ENCODE measurements at places on chromosomes 4 and X.

GRCh38 chrX:40653535-40653934 is 6.2 kb upstream of the CXorf38 start:
- DNase-seq: no peak

GRCh38 chr4:144710526-144710912 is 64.6 kb downstream of the HHIP start:
- no peak for DNase-seq

- DNase-seq: no peak
These were observed 910 bp downstream of the ANK2 start for GRCh38 chr4:113050371-113050755.

- no peak for DNase-seq
These were observed 289.8 kb downstream of the ARHGAP10 start for GRCh38 chr4:148021686-148022085.

DNA sequence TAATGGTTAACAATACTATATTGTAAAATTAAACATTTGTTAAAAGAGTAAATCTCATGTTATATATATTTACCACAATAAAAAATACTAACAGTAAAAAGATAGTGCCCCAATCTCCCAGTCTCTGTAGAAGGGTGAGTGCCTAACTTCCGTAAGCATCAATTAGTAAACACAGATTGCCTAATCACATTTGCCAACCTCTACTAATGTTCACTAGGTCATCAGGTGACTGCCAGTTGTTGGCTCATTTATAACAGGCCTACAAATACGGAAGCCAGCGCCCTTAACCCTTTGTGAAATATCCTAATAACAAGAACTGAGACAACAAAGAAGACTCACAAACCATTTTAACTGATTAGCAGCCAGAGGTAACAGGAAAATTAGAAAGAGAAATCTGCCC is 345.1 kb downstream of the INPP4B start:
- DNase-seq: no peak

- no peak for DNase-seq
These were observed 23.5 kb upstream of the NFKB1 start for GRCh38 chr4:102477657-102478056.

- DNase-seq: no peak
These were observed 486.7 kb upstream of the MAGEB2 start for GRCh38 chrX:29728639-29729038.

GRCh38 chr4:148435654-148436406 is 6.4 kb downstream of the NR3C2 start:
- no peak for DNase-seq

- no peak for DNase-seq
These were observed 6.4 kb upstream of the BRWD3 start for GRCh38 chrX:80816051-80816450.

DNA sequence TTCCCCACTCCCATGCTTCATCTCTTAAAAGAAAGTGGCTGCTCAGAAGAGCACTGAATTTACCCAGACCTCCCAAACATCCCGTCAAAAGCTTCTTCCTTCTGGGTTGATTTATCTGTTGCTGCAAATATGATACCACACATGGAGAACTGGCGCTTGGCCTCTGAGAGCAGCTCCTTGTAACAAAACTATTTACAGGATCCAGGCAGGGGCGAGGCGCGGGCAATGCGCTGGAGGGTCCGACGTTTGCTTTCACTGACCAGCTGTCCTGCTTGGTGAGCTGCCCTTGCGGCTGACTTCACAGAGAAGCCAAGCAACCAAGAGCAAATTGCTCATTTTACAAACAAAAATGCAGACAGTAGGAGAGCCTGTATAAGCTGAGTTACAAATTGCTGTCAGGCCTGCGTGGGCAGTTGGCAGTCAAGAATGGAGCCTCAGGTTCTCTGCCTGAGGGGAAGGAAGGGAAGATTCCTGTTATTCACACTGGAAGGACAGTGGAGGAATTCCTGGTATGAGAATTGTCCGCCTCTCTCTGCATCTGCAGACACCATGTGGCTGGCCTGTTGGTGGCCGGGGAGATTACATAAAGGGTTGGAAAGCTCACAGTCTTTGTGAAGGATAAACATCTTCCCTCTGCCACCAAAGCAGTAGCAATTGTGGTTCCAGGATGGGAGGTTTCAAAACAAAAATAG is 192.2 kb upstream of the LEF1 start:
- no peak for DNase-seq

GRCh38 chr4:2059046-2059725 is at the start of gene NAT8L:
NAT8L (plus strand) TSS chr4:2059327; CDS start chr4:2059512, 185 bp downstream.
- DNase-seq: no peak

DNA sequence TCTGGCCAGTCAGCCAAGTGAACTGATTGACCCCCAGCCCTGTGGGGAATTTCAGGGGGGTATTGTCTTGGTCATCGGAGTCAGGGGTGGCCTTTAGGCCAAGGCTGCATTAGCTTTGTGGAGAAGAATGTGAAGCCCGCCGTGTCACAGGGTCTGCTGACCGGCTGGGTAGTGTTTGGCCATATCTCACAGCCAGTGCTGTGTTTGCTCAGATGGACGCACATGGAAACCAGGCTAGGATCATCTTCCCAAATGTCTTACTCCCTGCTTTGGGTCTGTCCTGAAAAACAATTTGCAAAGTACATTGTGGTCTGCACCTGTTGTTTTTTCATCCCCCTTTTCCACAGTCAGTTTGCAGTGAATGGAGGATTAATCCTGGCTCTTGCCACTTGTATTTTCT is 13.0 kb downstream of the TMEM164 start:
- no peak for DNase-seq

Measured in stimulated activated CD8-positive, alpha-beta memory T cell treated with anti-CD3 and anti-CD28 coated beads, Interleukin-7, amount 100 ng/mL, for 1 hour (primary cell).